ENCODE measurements at places on chromosomes 13 and 19.

DNA sequence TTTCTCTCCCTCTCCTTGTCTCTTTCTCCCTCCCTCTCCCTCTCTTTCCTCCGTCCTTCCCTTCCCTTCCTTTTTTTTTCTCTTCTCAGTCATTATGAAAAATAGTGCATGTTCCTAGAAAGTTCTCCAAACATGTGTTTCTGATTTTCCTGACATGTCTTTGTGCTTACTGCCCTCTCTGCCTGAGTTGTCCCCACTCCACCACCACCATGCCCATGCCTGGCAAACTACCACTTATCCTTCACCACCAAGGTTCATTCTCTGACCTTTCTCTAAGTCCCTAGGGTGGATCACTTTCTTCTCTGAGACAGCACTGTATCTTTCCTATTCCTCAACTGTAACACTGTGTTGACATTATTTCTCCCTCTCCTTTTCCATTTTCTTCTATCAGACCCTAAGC, 98.2 kb downstream of the LACC1 start:
- DNase-seq: no peak

- no peak for DNase-seq
Measured at GRCh38 chr19:44807162-44807561, 1.7 kb upstream of the BCAM start.

GRCh38 chr13:64758521-64759244, 2471.5 kb downstream of the PCDH9 start:
- no peak for DNase-seq

- DNase-seq: no peak
Measured at GRCh38 chr13:73656863-73657262, 477.3 kb downstream of the KLF12 start.

- no peak for DNase-seq
Measured at GRCh38 chr19:1214862-1215731, 9.5 kb downstream of the STK11 start.

GRCh38 chr13:31530922-31531321, 208.4 kb upstream of the RXFP2 start:
- DNase-seq: no peak

- DNase-seq: no peak
Measured at GRCh38 chr13:98254513-98254912, 77.4 kb upstream of the RNF113B start.

DNA sequence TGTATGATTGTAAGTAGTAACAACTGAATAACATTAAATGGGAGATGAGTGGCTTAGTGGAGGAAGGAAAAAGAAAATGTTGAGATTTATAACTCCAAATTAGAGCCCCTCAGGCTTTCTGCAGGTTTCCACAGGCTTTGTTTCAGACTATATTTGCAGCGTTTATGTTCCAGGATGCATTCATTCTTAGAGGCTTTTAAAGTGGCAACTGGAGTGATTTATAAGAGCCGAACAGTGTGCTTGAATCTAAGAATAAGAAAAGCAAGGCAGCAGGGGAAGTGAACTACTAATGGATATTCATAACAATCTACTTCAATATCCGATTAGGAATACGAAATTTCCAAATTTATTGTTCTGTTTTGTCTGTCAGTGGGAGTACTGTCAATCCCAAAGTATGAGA, 91.0 kb downstream of the UFM1 start:
- DNase-seq: no peak

DNA sequence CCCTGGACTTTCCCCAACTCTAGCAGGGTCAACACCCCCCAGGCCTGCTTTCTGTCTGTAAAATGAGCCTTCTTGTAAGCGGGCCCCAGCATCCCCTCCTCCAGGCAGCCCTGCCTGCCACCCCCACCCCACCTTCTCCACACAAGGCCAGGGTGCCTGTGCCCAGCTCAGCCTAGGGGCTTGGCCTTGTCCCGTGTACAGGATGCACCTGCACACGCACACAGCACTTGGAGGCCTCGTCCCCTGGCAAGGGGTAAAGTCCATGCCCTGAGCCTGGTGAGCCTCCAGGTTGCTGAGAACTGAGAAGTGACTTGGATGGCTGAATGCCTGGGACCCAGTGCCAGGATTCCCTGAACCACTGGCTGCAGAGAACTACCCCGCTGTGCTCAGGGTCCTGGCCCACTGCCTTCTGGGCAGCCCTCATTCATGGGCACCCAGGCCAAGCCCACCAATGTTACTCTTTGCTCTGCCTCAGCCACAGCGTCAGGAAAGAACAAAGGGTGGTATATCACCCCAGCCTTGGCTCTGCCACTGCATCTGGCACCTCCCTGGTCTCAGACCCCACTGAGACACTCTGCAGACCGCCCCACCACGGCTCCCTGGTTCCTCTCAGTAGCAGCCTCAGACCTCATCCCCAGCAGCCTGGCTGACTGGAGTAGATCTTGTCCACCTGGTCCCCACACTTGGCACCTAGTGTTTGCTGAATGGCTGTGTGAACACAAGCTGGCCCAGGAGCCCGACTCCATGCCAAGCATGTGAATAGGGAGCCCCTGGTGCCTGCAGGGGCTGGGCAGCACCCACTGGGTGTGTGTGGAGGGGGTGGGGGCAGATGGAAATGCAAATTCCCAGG, 1.8 kb upstream of the TM6SF2 start:
- no peak for DNase-seq

DNA sequence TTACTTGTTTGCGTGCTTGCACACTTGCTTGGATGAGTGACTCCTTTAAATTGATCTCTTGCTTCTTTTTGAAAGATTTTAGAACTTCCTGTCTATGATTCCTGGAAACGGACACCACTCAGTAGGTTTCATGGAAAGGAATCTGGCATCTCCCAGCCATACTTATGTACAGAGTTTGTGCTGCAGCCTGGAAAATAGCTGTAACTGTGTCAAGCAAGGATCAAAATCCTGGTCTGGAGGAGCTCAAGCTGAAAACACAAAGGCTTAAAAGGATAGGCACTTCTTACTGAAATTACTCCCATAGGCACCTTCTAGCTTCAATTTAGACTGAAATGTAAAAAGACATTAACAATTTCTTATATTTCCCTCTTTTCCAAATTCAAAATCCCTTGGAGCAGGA, 1.4 kb upstream of the FREM2 start:
- DNase-seq: no peak

DNA sequence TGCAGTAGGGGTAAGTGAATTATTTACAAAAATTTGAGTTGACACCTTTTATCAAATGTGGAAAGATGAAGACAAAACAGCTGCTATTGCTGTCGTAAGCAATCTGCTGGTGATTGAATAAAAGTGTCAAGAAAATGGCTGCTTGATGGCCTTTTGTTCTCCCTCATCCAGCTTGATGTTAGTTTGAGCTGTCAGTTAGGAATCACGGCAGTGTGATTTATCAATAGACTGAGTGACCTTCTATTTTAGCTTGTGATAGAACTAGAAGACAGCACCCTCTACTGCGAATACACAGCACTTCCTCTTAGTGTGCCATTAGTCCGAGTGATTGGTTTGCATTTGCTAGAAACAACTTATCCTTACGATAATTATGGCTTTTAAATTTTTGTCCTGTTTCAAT, 76.3 kb downstream of the MZT1 start:
- DNase-seq: no peak

GRCh38 chr19:2213799-2214198, 22.3 kb downstream of the PLEKHJ1 start:
- no peak for DNase-seq

GRCh38 chr19:12202250-12202649, 39.4 kb downstream of the ZNF136 start:
- peak; percentile 37 for DNase-seq

DNA sequence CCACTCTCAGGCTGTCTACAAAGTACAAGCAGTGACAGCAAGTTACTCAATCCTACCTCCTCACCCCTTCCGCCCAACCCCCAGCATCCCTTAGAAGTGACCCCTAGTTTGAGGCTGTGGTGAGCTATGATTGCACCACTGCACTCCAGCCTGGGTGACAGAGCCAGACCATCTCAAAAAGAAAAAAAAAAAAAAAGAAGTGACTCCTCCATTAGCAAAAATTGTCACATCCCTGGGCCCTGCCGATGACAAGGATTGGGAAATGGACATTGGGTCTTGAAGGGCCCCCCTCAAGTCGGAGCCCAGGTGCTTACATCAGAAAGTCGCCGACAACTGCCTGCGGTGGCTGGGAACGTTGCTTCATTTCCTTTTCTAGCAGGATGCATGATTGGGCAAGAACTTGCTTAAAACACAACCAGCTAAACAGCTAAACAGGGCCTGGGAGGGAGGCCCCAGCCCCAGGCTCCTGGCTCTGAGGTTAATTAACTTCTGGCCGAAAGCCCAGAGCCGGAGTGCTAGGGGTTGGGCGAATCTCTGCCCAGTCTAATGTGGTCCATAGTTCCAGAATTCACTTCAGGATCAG, 15.3 kb downstream of the RAB3D start:
- DNase-seq: no peak

DNA sequence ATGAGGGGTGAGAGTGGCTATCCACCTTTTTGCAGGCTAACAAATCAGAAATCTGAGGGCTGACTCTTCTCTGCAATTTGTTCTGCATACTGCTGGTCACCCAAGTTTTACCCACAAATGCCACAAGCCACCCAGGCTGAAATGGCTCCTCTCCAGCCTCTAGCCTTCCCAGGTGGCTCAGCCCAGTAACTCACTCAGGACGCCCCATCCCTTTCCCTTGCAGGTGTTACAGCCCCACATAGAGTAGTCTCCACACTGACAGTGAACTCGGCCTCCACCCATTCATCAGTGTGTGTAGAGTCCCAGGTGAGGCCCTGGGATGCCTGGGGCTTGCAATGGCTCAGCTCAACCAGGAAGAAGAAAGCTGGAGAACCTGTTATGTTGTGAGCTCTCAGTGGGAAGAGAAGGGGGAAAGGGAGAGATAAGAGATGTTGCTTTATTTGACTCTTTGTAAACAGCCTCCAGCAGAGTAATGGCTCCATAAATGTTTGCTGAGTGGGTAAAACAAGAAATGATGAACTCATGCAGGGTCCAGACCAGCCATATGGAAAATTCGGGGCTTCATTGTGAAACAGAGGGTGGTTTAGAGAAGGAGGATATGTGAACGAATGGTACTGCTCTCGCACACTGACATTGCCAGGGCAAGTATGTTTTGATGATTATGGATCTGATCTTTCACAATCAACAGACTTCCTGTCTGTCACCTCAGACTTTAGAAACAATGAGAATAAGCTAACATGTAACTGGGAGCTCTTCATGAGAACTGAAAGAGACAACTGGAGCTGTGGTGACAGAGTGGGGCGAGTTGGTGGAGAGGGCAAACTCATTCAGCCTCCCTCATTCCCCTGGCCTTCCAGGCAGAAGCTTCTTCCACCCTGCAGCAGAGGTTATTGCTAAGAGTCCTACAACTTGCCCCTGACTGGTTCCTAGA, 74.2 kb upstream of the RFC3 start:
- no peak for DNase-seq

DNA sequence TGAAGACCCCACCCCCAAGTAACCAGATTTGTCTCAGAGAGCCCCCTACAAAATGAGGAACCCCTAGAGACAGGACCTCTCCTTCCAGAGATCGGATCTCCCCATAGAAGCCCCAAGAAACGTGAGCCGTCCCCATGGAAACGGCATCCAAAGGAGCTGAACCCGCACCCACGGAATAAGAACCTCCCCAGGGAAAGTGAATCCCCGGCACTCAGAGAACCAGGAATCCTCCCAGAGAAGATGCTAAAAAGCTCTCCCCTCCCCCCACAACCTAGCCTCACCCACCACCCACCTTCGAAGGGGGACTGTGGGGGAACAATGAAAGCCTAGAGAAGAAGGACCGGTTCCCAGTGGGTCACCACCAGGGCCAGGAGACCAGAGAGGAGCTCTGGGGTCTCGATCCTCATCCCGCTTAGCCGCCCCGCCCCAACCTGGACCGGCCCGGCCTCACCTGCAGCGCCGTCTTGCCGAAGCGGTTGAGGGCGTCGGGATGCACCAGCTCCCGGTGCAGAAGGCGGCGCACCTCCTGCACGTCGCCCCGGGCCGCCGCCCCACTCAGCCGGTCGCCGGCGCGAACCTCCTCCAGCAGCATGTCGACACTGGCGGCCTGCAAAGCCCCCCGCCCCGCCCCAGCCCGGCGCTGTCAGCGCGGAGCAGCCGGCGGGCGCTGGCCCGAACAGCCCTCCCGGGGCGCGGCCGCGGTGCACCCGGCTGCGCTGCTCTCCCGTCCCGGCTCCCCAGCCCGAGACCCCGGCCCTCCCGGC, 535 bp downstream of the CDKN2D start:
- DNase-seq: no peak

- DNase-seq: no peak
Measured at GRCh38 chr13:85562282-85562681, 236.9 kb downstream of the SLITRK6 start.

- no peak for DNase-seq
Measured at GRCh38 chr13:94758436-94758960, 46.2 kb upstream of the SOX21 start.

GRCh38 chr13:75637181-75637750, 1.1 kb downstream of the LMO7 start:
- no peak for DNase-seq

GRCh38 chr13:112726016-112726767, 36.4 kb downstream of the ATP11A start:
- DNase-seq: no peak

GRCh38 chr13:77013853-77014542, 13.0 kb downstream of the FBXL3 start:
- no peak for DNase-seq

GRCh38 chr13:41883147-41883546, 77.8 kb downstream of the VWA8 start:
- no peak for DNase-seq

DNA sequence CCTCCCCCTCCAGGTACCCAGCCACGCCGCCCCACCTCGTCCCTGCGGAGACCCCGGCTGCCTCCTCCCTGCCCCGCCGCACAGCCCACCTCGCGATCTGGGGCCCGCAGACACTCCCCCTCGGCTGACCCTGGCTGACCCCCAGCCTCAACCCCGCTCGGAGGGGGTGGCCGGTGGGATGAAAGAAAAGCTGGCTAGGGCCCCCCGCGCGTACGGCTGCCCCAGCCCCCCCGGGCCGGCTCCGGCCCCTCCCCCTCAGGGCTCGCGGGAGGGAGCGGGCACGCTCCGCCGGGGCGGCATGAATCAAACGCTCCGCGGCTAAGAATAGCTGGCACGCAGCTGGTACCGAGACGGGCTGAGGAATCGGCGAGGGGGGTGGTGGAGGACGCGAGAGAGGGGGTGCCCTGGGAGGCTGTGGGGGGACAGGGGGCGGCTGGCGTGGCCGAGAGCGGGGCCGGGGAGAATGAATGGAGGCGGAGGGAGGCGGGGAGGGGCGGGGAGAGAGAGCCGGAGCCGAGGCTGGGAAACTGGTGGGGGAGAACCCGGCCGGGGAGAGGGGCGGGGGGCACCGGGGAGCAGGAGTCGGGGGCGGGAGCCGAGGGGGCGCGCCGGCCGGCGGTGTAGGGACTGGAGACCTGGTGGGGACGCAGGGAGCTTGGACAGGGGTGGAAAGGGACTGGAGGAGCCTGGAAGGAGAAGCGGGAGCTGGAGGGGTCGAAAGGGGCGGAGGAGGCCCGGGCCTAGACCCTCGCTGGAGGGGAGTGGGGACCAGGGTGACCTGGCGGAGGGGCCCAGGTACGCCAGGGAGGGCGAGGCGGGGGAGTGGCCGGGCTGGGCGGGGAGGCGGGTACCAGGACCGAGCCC, 1.1 kb downstream of the SHANK1 start:
- DNase-seq: no peak

DNA sequence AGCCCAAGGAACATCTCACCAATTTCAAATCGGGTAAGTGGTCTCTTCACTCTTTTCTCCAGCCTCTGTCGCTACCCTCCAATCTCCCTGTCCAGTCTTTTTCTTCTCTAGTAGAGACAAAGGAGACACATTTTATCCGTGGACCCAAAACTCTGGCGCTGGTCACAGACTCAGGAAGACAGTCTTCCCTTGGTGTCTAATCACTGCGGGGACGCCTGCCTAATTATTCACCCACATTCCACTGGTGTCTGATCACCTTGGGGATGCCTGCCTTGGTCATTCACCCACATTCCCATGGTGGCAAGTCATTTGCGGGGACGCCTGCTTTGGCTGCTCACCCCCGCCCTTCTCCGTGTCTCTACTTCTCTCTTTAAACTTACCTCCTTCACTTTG, 13.8 kb upstream of the OR10H1 start:
- no peak for DNase-seq
